ENCODE measurements at places on chromosomes 5 and 9.

DNA sequence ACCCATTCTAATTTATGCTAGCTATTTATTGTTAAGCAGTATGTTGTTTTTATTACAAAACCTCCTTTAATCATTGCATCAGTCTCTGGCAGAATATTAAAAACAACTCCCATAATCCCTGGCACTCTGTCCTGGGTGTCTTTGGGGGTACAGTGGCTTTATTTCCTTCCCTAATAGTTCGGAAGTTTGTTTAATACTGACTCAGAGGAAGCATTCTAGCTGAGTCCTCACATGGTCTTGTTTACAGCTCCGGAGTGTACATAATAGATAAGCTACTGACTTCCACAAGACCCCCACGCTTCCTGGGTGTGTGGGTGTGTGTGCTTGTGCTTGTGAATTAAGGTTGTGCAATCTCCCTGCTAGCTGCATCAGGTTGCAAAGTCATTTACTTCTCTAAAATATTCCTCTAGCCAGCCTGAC is 149.8 kb upstream of the CDKN2B start:
- no peak for DNase-seq

GRCh38 chr5:116553366-116553765 is 21.3 kb downstream of the SEMA6A start:
- no peak for DNase-seq

- no peak for DNase-seq
Measured at GRCh38 chr5:135747824-135748223, 86.6 kb upstream of the SLC25A48 start.

GRCh38 chr9:33430942-33431341 is 16.5 kb downstream of the AQP3 start:
- no peak for DNase-seq

GRCh38 chr5:80756292-80756691 is 101.5 kb upstream of the DHFR start:
- DNase-seq, result no peak

DNA sequence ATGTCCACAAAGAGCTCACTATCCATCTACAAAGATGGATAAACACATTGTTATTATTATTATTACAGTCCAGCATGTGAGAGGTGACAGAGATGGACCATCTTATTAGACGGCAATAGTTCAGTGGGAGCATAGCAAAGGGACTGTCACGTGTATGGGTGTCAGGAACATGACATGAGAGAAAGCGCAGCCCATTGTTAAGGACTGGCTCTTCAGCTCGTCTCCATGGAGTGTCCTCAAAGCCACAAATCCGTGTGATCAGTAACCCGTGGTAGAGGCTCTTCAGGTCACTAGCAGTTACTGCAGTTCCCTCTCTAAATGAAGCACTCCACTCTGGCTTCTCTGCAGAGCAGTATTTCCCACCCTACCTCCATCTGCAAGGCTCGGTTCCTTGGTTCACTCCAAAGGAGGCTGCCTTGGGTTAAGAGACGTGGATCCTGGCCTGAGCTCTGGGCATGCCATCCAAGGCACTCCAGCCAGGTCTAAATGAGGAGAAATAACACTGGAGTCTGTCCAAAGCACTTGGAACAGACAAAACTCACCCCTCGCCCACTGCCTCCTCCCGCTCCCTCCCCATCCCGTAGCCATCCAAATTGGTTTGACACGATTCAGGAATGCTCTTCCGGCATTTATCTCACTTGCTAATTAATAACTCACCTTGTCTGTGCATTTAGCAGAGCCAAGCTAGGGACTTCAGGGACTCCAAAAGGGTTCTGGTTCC is 122.3 kb upstream of the WWC1 start:
- DNase-seq, result no peak

GRCh38 chr5:177981296-177982071 is 14.6 kb downstream of the PROP1 start:
- DNase-seq, result no peak

GRCh38 chr5:80481019-80481893 is 6.6 kb upstream of the FAM151B start:
- no peak for DNase-seq

- no peak for DNase-seq
Measured at GRCh38 chr5:127320032-127320965, 29.7 kb downstream of the MEGF10 start.

GRCh38 chr5:175893466-175893865 is 22.1 kb downstream of the CPLX2 start:
- DNase-seq, result no peak

DNA sequence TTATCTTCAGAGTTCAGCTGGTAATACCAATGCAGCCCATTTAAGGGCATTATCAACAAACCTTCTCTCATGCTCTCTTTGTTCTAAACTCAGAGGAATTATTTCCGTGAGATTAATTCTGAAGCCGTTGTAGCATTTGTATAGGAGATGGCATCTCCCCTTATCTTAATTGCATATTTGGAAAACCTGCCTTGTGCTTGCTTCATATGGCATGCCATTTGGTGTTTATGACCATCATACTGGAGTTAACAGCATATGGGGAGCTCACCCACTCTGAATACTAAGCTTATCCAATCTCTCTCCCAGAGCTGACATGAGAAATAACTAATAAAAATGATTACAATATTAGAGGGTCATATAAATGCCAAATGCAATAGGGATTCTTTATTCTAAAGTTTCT is 243.2 kb downstream of the BRINP1 start:
- DNase-seq, result no peak

- no peak for DNase-seq
Measured at GRCh38 chr5:172115541-172115982, 72.5 kb downstream of the STK10 start.

- DNase-seq, result no peak
Measured at GRCh38 chr5:150305095-150305494, 2.4 kb upstream of the ARSI start.

DNA sequence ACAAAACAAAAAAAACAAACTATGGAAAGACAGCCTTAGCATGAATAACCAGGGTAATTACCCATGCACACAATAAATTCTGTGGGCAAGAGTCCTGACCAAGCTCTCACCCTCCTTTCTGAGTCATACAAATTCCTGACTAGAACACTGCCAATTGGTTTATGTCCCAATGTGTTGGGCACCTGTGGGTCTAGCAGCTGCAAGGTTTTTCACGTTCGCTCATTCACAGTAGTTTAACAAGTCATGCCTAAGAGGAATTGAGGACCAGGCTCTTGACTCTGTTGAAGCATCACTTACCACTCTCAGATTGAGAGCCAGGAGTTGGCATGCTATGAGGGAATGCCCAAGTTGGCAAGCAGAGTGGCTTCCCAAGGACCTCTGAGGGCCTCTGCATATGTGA is 205.5 kb upstream of the SLC24A2 start:
- DNase-seq, result no peak

- DNase-seq, result no peak
Measured at GRCh38 chr5:14996997-14997396, 125.4 kb upstream of the ANKH start.

GRCh38 chr9:2340046-2340760 is 281.4 kb upstream of the VLDLR start:
- no peak for DNase-seq

GRCh38 chr5:64742821-64743220 is 25.7 kb downstream of the SREK1IP1 start:
- DNase-seq, result no peak

DNA sequence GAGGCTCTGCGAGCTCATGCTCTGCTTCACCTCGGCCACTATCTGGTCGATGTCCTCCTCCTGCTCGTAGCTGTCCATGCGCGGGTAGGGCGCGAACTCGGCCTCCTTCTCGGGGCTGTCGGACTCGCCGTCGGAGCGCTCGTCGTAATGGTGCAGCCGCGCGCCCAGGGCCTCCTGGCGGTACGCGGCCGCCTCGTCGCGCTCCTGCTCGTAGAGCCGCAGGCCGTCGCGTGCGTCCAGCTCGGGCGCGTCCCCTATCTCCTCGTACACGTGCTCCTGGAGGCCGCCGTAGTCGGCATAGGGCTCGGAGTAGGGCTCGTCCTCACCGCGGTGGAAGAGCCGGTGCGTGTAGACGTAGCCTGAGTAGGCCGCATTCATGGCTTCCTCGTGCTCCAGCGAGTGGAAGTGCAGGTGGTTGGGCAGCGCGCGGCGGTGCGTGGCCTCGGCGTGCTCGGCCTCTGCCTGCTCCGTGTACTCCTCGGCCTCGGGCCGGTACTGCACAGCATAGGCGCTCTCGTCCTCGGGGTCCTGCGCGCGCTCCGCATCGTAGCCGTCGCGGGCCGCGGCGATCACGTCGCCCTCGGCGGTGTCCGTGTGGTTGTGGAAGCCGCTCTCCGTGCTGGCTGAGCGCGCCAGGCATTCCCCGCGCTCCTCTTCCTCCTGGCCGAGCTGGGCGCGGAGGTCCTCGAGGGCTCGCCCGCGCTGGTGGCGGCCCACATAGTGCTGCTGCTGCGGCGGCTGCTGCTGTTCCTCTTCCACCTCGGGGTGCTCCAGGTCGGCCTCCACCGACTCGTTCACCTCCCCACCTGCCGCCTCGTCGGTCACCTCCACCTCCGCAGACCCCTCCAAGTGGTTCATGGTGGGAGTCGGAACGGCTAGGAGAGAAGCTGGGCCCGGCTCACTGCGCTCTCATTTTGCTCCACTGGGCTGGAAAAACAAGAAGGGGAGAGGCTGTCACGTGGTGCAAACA is 155.5 kb downstream of the APBA1 start:
- no peak for DNase-seq

- no peak for DNase-seq
Measured at GRCh38 chr9:128242828-128243214, 33.0 kb downstream of the GOLGA2 start.

- no peak for DNase-seq
Measured at GRCh38 chr9:119160551-119160950, 208.7 kb downstream of the BRINP1 start.

GRCh38 chr5:31511305-31511704 is 20.6 kb downstream of the DROSHA start:
- DNase-seq, result no peak

- DNase-seq, result no peak
Measured at GRCh38 chr5:59685191-59685530, 208.4 kb downstream of the PDE4D start.
